AG10803 (cell line): ENCODE measurements at places on chromosomes 4 and X.

DNA sequence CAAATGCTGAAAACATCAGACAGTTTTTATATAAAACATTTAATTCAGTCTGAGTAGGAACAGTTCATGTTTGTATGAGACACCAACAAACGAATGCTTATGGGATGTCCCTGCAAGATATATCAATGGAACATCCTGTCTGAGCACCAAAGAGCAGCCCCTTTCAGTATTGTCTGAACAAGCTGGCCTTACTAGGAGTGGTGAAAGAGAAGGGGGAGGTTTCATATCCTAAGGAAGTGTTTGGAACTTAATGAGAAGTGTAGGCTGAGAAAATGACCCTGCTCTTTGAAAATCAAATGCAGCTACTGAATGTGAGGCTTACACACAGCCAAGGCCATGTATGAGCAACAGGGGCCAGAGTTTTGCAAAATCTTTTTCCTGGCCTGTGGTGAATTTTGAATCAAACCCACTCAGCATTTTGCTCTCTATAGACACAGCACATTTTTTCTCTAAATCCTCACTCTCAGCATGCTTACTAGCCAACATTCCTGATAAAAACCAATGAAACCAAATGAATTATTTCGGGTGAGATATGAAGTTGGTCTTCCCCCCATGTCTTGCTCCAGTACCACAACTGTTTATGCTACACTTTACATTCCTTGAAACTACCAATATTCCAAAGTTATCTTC lies 119.4 kb downstream of the LUZP4 start:
- peak; percentile 34 for DNase-seq

DNA sequence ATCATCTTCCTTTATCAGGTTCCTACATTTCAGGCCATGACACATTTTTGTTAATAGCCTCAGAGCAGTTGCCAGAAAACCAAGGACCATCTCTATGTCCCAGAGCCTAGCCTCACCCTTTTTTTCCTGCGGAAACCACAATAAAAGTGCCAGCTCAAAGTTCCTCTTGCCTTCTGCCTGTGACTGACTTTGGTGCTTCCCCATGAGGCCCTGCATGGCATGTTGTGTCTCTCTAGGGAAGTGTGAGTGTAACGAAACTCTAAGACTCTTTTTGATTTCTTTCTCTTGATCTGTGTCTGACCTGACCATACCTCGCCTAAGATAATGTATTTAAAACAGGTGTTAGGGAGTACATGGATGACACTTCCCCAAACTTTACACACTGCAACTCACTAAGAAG lies 642.3 kb upstream of the BOD1L1 start:
- no peak for DNase-seq

GRCh38 chrX:13248867-13249486 lies 70.9 kb downstream of the ATXN3L start:
- peak; percentile 64 for DNase-seq

GRCh38 chr4:10131202-10131601 lies 14.6 kb upstream of the WDR1 start:
- no peak for DNase-seq

GRCh38 chrX:49273181-49273727 lies 3.7 kb downstream of the PPP1R3F start:
- DNase-seq, result no peak

- no peak for DNase-seq
Observed at GRCh38 chrX:129144172-129145038, 378.9 kb downstream of the SMARCA1 start.

- peak; percentile 34 for DNase-seq
Observed at GRCh38 chr4:2417765-2418649, at the start of gene ZFYVE28. Gene ZFYVE28 (minus strand): TSS chr4:2418645. CDS start chr4:2418323, 322 bp downstream.

DNA sequence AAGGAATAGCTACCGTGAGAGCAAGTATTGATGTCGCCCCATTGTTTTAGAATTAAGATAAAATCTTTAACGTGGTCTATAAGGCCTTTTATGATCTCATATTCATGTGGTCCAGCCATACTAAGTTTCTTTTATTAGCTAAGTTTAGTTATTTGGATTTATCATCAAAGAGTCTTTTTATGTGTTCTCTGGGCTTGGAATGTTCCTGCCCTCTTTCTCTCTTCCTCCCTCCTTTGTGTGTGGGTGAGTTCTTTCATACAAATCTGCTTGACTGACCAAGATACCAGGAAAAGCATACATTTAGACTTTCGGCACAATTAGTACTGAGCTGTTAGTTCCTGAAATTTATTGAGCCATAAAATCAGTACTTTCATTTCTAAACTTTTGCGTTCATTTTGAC lies 11.3 kb downstream of the TDO2 start:
- DNase-seq, result no peak

DNA sequence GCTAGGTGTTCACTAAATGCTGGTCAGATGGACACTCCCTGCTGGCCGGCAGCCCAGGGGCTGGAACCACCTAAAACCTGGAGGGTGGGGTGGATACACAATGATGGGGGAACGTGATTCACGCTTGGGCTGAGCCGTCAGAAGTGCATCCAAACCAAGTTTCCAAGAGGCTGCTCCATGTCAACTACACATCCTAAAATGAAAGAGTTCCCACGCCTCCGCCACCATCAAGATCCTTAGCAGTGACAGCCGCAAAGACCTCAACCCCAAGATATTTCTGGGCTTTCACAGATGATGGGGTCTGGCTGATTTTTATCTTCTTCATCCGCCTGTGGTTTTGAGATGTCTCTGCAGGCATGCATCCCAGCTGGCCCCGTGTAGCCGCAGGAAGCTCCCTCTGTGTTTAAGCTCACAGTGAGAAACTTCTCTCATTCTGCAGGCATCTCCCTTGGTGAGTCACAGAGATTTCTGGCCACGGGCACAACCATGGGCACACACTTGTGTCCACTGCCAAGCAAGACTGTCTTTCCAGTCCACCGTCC lies 84.4 kb downstream of the HTRA3 start:
- DNase-seq, result peak; percentile 50

DNA sequence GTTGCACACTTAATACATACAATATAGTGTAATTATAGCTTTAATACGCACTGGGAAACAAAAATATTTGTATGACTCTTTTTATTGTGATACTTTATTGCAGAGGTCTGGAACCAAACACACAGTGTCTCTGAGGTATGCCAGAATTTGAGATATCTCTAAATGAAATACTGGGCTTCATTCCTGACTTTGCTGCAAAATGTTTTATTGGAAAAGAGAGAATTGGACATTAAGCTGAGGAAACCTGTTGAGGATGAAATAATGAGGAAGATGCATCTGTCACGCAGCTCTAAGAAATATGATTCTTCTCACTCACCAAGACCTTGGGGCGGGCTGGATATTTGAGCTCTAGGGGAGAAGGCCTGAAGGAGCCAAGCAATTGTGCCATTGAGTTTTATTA lies 242.1 kb downstream of the CPE start:
- no peak for DNase-seq

DNA sequence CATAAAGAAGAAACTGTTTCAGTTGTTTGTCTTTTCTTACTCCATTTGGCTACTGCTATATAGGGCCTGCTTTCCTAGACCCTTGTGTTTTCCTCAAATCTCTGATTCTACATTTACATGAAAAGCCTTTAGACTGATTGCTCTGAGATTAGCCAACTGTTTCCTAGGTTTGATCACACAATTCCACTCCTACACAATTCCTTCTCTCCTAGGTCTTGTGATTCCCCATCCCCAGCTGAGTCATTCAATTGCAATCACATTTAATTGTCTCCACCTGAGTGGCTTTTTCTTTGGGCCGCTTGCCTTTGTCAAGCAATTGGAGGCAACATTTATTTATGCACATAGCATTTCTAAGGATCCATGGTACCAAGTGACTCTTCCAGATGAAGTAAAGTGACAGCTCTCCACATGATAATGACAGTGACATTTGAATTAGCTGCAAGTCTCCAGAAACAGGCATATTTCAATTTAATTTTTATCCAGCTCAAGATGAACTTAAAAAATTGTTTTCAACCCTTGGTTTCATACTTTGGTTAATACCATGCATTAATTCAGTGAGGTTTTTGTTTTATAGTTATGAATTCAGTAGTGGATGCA lies 35.8 kb downstream of the ATXN3L start:
- DNase-seq, result peak; percentile 83

DNA sequence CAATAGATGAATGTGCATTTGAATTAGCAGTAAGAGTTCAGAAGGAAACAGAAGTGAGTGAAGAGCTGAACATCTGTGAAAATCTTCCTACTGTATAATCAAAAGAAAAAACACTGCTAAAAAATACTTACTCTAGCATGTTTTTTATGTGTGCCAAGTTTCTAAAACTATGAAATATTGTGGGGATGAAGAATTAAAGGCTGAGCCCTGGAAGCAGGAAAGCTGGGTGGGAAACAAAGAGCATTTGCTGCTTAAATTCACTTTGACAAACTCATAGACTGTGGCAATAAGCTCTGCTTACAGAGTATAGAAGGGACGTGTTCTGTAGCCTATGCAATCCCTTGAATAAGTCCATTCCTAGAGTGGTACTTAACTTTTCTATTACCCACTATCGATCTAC lies 261.7 kb downstream of the ANKRD50 start:
- DNase-seq, result no peak

DNA sequence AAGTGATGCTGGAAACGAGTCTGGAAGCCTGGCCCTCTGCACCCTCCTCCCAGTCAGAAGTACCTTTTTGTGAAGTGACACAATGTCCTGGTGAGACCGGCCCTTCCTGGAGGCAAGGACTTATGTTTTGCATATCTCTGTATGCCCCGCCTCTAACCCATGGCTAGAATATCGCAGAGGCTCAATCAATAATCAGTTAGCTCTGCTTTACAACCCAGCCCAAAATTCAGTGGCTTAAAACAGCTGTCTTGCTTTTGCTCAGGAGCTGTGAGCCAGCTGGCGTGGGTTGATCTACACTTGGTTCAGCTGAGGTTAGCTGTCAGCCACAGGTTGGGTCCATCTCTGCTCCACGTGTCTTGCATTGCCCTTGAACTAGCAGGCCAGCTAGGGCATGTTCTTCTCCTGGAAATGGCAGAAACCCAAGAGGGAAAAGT lies 98.8 kb upstream of the METTL14 start:
- peak; percentile 30 for DNase-seq

DNA sequence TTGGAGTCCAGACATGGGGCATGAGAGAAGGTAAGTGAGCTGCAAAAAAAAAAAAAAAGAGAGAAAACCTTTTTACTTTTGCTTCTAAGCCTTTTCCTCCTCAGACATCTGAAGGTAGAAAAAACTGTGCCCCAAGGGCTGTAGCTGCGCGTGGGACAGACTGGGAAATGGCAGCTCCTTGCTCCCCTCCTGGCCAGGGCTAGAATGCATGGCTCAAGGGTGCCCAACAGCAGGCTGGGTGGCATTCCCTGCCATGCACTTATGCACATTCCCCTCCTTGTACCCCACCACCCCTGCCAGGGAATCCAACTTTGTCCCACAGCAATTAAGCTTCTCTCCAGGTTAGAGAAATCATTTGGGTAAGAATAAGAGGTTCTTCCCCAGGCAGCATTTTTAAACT lies 421.2 kb downstream of the TRAM1L1 start:
- no peak for DNase-seq

DNA sequence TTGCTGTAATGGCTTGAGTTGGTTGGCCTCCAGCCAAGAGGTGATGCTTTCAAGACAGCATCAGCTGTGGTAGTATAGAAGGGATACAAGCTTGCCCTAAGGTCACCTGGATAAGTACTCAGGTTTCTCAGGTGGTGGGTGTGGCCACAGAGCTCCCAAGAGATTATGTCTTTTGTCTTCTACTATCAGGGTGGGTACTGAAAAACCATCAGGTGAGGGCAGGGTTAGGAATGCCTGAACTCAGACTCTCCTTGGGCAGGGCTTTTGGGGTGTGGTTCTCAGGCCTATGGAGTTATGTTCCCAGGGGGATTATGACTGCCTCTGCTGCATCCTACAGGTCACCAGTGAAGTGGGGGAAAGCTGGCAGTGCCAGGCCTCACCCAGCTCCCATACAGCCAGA lies 654.6 kb upstream of the GALNT7 start:
- DNase-seq, result no peak

DNA sequence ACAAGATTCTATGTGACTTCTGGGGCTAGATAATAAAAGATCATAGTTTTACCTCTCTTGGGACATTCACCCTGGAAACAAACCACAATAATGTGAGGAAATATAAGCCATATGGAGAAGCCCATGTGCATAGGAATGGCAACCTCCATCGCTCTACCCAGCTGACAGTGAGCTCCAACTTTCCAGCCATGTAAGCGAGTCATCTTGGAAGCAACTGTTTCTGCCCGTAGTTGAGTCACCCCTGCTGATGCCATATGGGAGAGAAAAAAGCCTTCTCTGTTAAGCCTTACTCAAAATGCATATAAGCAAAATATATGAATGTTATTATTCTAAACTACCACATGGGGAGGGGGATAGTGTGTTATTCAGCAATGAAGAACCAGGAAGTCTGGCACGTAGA lies 31.4 kb upstream of the RELL1 start:
- DNase-seq, result peak; percentile 93

DNA sequence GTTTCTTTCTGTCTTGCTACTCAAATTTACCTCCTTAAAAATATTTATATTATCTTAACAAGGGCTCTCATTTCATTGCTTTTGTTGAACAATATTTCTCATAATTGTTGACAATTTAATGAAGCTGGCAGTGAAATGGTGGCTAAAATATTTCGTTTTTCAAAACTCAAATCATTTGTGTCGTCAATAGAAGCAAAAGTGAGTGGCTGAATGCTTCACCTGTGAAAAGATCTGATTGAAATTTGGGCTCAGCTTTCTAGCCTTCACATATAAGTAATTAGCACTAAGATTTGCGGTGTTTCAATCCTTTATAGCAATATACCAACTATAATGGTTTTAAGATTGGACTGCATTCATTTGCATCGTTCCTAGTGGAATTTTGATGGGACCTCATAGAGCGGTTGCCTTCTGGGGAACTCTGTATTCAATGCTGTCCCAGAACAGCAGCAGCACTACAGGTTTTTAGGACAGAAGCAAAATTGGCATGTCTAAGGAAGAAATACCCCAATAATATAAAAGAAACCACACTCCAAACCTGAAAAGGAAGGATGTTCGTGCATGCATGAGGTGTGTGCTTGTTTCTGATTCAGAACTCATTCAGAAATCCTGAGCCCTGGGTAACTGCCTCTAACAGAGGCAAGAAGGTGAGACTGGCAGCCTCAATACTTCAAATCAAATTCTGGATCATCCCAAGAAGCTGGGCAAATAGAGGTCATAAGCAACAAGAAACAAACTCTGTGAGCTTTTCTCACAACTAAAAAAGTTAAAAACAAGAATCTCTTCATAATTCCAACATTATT lies 2.5 kb downstream of the CXCL1 start:
- DNase-seq, result no peak

DNA sequence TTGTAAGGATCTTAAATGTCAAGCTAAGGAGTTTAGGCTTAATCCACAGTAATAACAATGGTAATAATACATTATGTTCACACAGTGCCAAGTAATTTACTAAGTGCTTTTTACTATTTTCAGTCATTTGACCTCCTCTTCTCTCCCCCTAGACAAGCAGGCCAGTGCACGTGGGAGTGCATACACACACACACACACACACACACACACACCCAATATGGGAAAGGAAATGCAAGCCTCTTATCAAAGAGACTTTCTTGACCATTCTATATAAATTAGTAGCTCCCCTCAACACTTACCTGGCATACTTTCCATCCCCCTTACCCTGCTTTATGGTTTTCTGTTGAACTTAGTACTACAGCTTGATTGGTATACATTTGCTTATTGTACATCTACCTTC lies 3.8 kb upstream of the GPRIN3 start:
- no peak for DNase-seq
